K562 (cell line): ENCODE measurements at places on chromosomes 4 and X. TPM values are rescaled to one million over a fixed set of nuclear protein-coding genes. Genes with fewer than 3 reads are reported as not detected.

Gene MAGEE2
- total RNA-seq = not detected in 2 replicates

Gene DDX53
- total RNA-seq = 1.5 TPM in 2 replicates

Gene RAB9B
- not detected in 2 replicates for total RNA-seq

Gene CCKAR
- not detected in 2 replicates for total RNA-seq

Gene TMEM255A
- not detected in 2 replicates for total RNA-seq

Gene HS6ST2
- total RNA-seq = not detected in 2 replicates

Gene TMEM184C
- 18.2 and 20.9 TPM in 2 replicates for total RNA-seq

Gene PDZD4
- 0.38 TPM in 1 of 2 replicates, not detected in the other for total RNA-seq

Gene GLRA3
- total RNA-seq = 0.11 TPM in 1 of 2 replicates, not detected in the other

Gene SCRG1
- not detected in 2 replicates for total RNA-seq

Gene SATL1
- total RNA-seq = 0.07 TPM in 1 of 2 replicates, not detected in the other

Gene HEPH
- total RNA-seq = 51.8 and 55.8 TPM in 2 replicates

Gene FAM90A26
- not detected in 2 replicates for total RNA-seq

Gene GPR78
- total RNA-seq = 0.09 and 0.16 TPM in 2 replicates

Gene SULT1E1
- total RNA-seq = not detected in 2 replicates

Gene BTK
- total RNA-seq = 46.8 and 59.3 TPM in 2 replicates

Gene SPANXA1
- total RNA-seq = not detected in 2 replicates

Gene CXCL10
- total RNA-seq = 0.18 TPM in 1 of 2 replicates, not detected in the other

Gene ZNF732
- total RNA-seq = 0.16 and 0.25 TPM in 2 replicates

Gene JCHAIN
- 0.27 and 0.33 TPM in 2 replicates for total RNA-seq

Gene ZMAT1
- total RNA-seq = 0.04 TPM in 1 of 2 replicates, not detected in the other

Gene KCNIP4
- not detected in 2 replicates for total RNA-seq

Gene NLGN3
- 0.69 TPM in 2 replicates for total RNA-seq

Gene SPATA4
- not detected in 2 replicates for total RNA-seq

Gene SPP1
- total RNA-seq = 0.64 and 0.81 TPM in 2 replicates

Gene ARR3
- not detected in 2 replicates for total RNA-seq

Gene PF4V1
- total RNA-seq = not detected in 2 replicates

Gene PHEX
- total RNA-seq = 0.07 TPM in 1 of 2 replicates, not detected in the other

Gene RTL5
- total RNA-seq = not detected in 2 replicates

Gene UGT2B17
- total RNA-seq = 0.11 and 0.13 TPM in 2 replicates

Gene PTTG2
- total RNA-seq = not detected in 2 replicates

Gene CT45A10
- 107 and 108 TPM in 2 replicates for total RNA-seq

Gene TSPAN7
- 0.16 and 0.18 TPM in 2 replicates for total RNA-seq

Gene ETDC
- not detected in 2 replicates for total RNA-seq

Gene TREX2
- 0.51 and 0.82 TPM in 2 replicates for total RNA-seq

Gene CT83
- not detected in 2 replicates for total RNA-seq

Gene PRRG1
- 4.2 and 4.9 TPM in 2 replicates for total RNA-seq

Gene ING2
- 8.7 and 10.0 TPM in 2 replicates for total RNA-seq

Gene C4orf50
- not detected in 2 replicates for total RNA-seq

Gene CFP
- 0.89 and 2.0 TPM in 2 replicates for total RNA-seq

Gene FDCSP
- total RNA-seq = not detected in 2 replicates

Gene GPR50
- total RNA-seq = 0.11 TPM in 1 of 2 replicates, not detected in the other

Gene LRP2BP
- total RNA-seq = 0.40 and 0.42 TPM in 2 replicates

Gene FAM53A
- total RNA-seq = 1.6 and 2.0 TPM in 2 replicates

Gene GUF1
- 37.0 and 38.5 TPM in 2 replicates for total RNA-seq

Gene GAB1
- total RNA-seq = 10.3 and 10.9 TPM in 2 replicates

Gene HHIP
- total RNA-seq = 0.09 TPM in 1 of 2 replicates, not detected in the other

Gene GALNTL6
- total RNA-seq = 0.25 and 0.47 TPM in 2 replicates

Gene EPHA5
- not detected in 2 replicates for total RNA-seq
